Esophagus squamous epithelium (tissue), 5 donors: ENCODE measurements at places on chromosomes 1 and 21.

- no peaks in the 10 kb centered on the region for H3K27me3 ChIP-seq
- H3K4me3 ChIP-seq = no peak overlapping the region
- peaks cover 4% of the 10 kb centered on the region for H3K4me1 ChIP-seq
- H3K36me3 ChIP-seq = no peaks in the 10 kb centered on the region
These were observed 30.7 kb downstream of the PGM1 start for GRCh38 chr1:63623952-63624351.

DNA sequence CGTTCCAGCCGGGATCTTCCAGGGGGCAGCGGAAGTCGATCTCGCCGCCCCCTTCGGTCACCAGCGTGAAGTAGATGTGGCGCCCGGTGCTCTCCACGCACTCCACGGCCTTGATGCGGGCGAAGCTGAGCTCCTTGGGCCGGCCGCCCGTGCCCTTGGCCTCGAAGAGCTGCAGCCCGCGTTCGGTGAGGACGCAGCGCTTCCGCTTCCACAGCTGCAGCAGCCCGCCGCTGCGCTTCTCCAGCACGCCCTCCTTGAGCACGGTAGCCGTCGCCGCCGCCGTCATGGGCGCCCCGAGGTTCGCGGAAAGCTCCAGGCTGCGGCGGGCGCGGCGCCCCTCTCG lies 516 bp downstream of the PHLDA3 start:
- peak overlapping the region; percentile 98 for H3K27ac ChIP-seq
- H3K4me3 ChIP-seq = peak overlapping the region; percentile 93
- no peak for DNase-seq
- H3K27me3 ChIP-seq = no peaks in the 10 kb centered on the region

- H3K27ac ChIP-seq = no peak overlapping the region
- H3K4me1 ChIP-seq = peaks cover 12% of the 10 kb centered on the region
- no peak for DNase-seq
- H3K4me3 ChIP-seq = no peak overlapping the region
- no peaks in the 10 kb centered on the region for H3K36me3 ChIP-seq
These were observed 20.0 kb upstream of the ZNF326 start for GRCh38 chr1:89974696-89975470.

- H3K4me3 ChIP-seq = no peak overlapping the region
- DNase-seq = no peak
- H3K27me3 ChIP-seq = peaks cover 72% of the 10 kb centered on the region
- H3K4me1 ChIP-seq = no peaks in the 10 kb centered on the region
These were observed 7.5 kb upstream of the DISP3 start for GRCh38 chr1:11471473-11471872.

DNA sequence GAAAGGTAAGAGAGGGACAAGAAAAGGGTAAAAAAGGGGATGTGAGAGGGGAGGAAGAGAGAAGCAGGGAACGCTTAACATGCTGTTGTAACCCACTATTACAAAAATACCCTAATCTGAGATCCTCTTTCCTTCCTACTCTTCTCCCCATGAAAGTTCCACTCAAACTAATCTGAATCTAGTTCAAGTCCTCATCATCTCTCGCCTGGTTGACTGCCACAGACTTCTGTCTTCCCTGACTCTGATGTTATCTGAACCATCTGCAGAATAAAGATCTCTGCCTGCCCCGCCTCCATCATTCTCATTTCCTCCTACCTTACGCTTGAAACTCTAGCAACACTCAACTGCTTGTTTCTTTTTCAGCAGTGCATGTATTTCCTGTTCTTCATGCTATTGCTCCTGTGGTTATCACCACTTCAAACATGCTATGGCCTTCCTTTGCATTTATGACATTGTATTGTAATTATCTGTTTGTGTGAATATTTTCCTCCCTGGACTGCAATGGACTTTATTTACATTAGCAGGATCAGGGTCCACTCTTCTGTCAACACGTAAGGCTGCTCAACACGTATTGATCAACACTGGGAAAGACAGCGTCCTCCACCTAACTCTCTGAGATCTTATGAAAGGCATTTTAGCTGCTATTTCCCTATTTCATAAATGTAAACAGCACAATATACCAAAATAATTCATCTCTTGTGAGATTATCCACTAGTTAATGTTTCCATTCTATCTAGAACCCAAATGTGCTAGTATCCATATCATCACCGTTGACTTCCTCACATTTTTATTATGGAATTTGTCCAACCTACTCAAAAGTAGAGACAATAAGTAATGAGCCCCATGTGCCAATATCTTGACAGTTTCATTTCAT lies 215.5 kb upstream of the USP25 start:
- no peak overlapping the region for H3K4me3 ChIP-seq
- H3K36me3 ChIP-seq = no peaks in the 10 kb centered on the region
- no peaks in the 10 kb centered on the region for H3K27me3 ChIP-seq
- DNase-seq = no peak

DNA sequence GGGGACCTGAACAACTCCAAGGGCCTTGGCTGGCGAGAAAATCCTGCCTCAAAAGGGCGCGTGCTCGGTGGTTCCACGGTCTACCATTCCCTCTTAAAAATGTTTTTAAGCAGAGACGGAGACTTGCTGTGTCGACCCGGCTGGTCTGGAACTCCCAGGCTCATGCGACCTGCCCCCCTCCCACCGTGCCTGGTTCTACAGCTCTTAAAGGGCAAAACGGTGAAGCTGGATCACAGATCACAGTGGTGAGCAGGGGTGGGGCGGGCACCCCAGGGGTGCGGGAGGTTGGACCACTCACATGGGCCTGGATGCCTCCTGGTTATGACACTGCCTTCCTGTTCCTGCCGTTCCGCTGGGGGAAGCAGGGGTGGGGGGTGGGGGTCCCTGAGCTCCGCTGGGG lies 4.2 kb upstream of the C1orf159 start:
- H3K4me3 ChIP-seq = no peak overlapping the region
- DNase-seq = no peak
- H3K27me3 ChIP-seq = peaks cover 65% of the 10 kb centered on the region

- no peak overlapping the region for H3K27ac ChIP-seq
- H3K4me1 ChIP-seq = no peaks in the 10 kb centered on the region
- H3K4me3 ChIP-seq = no peak overlapping the region
- H3K27me3 ChIP-seq = no peaks in the 10 kb centered on the region
These were observed 587.5 kb upstream of the NEGR1 start for GRCh38 chr1:72869873-72870272.

DNA sequence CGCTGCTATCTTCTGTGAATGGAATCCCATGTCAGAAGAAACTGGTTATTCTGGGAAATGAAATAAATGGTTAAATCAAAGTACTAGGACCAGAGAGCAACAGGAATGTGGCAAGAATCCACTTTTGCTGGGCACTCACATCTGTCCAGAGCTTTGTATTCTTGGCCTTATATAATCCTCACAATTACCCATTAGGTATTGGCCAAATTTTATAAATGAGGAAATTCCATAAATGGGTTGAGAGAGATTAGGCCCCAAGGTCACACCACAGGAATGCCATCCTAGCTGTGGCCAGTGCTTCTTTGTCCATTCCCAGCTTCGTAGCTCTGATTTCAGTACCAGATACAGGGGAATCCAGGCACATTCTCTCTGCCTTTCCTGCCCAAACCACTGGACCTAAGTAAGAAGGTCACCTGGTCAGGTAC lies 76.1 kb upstream of the HOOK1 start:
- peaks cover 20% of the 10 kb centered on the region for H3K4me1 ChIP-seq
- H3K4me3 ChIP-seq = no peak overlapping the region
- DNase-seq = no peak
- no peaks in the 10 kb centered on the region for H3K36me3 ChIP-seq
- no peaks in the 10 kb centered on the region for H3K27me3 ChIP-seq
- no peak overlapping the region for H3K27ac ChIP-seq

DNA sequence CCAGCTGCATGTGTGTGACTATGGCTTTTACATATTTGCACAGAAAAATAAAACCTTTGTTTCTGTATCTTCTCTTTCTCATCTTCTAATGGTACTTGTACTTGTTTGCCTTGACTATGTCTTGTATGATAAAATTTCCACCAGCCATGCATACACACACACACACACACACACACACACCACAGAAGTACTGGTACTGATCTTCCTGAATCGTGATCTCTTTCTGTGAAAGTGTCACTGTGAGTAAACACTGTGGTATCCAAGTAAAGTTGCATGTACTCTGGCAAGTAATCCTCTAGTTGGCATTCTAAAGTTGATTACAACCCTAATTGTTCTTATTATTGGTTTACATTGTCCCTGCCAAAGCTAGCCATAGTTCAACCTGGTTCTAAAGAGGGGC lies 176.7 kb downstream of the CRB1 start:
- no peaks in the 10 kb centered on the region for H3K36me3 ChIP-seq
- no peak overlapping the region for H3K27ac ChIP-seq
- H3K4me1 ChIP-seq = no peaks in the 10 kb centered on the region
- H3K4me3 ChIP-seq = no peak overlapping the region
- no peaks in the 10 kb centered on the region for H3K27me3 ChIP-seq
- no peak for DNase-seq

- H3K27ac ChIP-seq = no peak overlapping the region
- no peaks in the 10 kb centered on the region for H3K27me3 ChIP-seq
- H3K4me3 ChIP-seq = no peak overlapping the region
- H3K36me3 ChIP-seq = peaks cover 27% of the 10 kb centered on the region
- no peak for DNase-seq
- H3K4me1 ChIP-seq = peaks cover 46% of the 10 kb centered on the region
These were observed 1.3 kb upstream of the CD58 start for GRCh38 chr1:116572099-116572498.

GRCh38 chr1:195434566-195435203 lies 1173.6 kb downstream of the KCNT2 start:
- H3K27me3 ChIP-seq = no peaks in the 10 kb centered on the region
- H3K4me3 ChIP-seq = no peak overlapping the region
- H3K27ac ChIP-seq = no peak overlapping the region
- H3K36me3 ChIP-seq = no peaks in the 10 kb centered on the region
- H3K4me1 ChIP-seq = no peaks in the 10 kb centered on the region

GRCh38 chr1:43306688-43307457 lies 6.1 kb downstream of the TIE1 start:
- H3K4me1 ChIP-seq = peaks cover 2% of the 10 kb centered on the region
- H3K36me3 ChIP-seq = no peaks in the 10 kb centered on the region
- no peak for DNase-seq
- no peaks in the 10 kb centered on the region for H3K27me3 ChIP-seq
- no peak overlapping the region for H3K27ac ChIP-seq

DNA sequence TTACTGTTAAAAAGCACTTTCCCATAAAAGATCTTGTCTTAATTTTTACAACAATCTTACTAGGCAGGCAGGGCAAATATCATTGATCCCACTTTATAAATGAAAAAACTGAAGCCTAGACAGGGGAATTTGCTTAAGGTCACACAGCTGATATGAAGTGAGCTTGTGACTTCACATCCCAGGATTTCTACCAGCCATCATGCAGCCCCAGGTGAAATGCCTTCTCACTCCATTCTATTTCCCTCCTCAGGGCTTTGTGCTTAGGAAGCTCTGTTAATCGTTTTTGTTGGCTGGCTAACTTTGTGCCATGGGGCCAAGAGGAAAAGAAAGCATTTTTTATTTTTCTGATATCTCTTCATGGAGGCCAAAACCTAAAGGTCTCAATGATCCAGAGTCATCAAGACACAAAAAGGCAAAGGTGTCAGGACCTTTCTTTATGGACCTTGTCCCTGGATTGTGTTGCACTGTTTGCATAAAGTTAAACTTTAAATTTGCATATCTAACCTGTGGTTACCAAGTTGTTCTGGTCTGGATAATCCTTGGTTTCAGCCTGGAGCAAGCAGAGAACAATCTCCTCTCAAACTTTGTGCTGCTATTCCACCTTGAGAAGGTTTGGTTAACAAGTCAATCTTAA lies 44.8 kb upstream of the ZNF326 start:
- H3K4me1 ChIP-seq = peaks cover 14% of the 10 kb centered on the region
- no peak overlapping the region for H3K4me3 ChIP-seq
- H3K36me3 ChIP-seq = no peaks in the 10 kb centered on the region
- H3K27ac ChIP-seq = no peak overlapping the region

GRCh38 chr1:46553506-46553905 lies 2.1 kb upstream of the KNCN start:
- DNase-seq = no peak
- H3K4me3 ChIP-seq = no peak overlapping the region
- H3K27me3 ChIP-seq = peaks cover 24% of the 10 kb centered on the region
- peaks cover 14% of the 10 kb centered on the region for H3K36me3 ChIP-seq

DNA sequence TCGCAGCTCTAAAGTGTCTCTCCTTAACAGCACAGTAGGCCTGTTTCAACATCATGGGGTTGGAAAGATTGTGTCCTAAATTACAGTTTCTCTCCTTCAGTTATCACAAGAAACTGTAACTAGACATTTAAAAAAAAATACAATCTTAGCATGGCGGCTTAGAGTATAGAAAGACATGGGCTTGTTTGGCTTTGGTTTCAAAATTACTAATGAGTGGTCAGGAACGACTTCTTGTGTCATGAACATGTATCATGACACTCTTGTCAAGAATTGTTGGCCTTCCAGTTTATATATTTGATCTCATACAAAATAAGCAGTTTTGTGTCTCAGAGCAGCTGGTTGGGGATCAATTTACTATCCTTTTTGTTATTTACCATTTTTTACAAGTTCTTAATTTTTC lies 2.1 kb downstream of the GJA8 start:
- no peak overlapping the region for H3K27ac ChIP-seq
- no peaks in the 10 kb centered on the region for H3K36me3 ChIP-seq
- no peak overlapping the region for H3K4me3 ChIP-seq
- no peaks in the 10 kb centered on the region for H3K27me3 ChIP-seq

DNA sequence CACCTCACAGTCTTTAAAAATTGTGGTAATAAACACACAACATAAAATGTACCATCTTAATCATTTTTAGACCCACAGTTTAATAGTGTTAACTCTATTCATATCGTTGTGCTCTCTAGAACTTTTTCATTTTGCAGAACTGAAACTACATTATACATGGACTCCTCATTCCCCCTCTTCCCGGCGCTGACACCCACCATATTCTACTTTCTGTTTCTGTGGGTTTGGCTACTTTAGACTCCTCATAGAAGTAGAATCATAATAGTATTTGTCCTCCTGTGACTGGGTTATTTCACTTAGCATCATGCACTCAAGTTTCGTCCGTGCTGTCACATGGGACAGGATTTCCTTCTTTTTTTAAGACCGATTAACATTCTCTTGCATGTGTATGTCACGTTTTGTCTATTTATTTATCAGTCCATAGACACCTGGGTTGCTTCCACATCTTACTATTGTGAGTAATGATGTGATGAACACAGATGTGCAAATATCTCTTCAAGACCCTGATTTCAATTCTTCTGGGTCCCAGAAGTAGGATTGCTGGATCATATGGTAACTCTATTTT lies 62.9 kb upstream of the TMPRSS2 start:
- H3K4me1 ChIP-seq = no peaks in the 10 kb centered on the region
- no peak for DNase-seq
- H3K27ac ChIP-seq = no peak overlapping the region
- no peak overlapping the region for H3K4me3 ChIP-seq
- no peaks in the 10 kb centered on the region for H3K27me3 ChIP-seq

DNA sequence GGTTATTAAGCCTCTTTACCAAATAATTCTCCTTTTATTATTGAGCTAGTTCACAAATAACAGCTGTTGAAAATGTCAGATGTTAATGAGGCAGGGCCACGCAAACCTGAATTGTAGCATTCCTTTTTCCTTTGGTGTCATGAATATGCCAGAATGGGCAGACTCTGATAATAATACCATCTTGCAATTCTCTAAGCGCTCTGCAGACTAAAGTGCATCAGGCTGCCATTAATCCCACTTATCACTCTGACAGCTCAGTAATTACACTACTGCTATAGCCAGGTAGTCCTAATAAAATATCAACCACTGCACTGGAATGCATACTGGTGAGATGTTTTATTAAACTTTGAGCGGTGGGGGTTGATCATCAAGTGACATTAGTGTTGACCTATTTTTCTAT lies 177.7 kb downstream of the DPYD start:
- no peak overlapping the region for H3K4me3 ChIP-seq
- no peaks in the 10 kb centered on the region for H3K4me1 ChIP-seq
- no peak overlapping the region for H3K27ac ChIP-seq
- no peaks in the 10 kb centered on the region for H3K27me3 ChIP-seq
- H3K36me3 ChIP-seq = no peaks in the 10 kb centered on the region
